ENCODE measurements at places on chromosomes 3 and 15.

- no peak for DNase-seq
Observed at GRCh38 chr3:123061856-123062255, 5.0 kb upstream of the PDIA5 start.

DNA sequence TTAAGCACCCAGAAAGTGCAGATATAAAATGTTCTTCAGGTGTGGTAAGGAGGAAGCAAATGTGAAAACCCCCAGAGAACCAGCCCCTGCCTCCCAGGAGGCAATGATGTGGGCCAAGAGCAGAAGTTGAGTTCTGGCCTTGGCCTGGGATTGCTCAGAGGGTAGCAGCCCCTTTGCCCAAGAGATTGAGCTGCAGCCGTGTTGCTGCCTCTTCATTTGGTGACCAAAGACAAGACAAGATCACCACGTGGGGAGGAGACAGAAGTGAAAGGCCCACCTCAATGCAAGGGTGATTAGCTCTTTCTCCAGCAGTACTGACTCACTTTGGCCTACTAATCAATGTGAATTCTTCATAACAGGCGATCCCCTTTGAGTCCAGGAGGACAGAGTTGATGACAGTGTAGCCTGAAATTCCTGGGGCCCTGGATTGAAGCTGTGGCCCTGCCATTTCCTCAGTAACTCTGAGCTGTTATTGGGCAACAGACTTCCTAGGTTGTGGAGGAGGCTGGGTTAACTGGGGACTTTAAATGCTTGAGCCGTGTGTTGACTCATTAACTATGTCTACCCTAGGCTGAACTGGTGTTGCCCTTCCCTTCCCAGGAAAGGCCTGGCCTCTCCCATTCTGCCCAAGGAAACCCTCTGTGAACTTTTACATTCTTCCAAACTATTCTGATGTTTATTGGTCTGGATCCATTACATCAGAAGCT is 86.5 kb downstream of the ST6GAL1 start:
- DNase-seq: peak; percentile 53

DNA sequence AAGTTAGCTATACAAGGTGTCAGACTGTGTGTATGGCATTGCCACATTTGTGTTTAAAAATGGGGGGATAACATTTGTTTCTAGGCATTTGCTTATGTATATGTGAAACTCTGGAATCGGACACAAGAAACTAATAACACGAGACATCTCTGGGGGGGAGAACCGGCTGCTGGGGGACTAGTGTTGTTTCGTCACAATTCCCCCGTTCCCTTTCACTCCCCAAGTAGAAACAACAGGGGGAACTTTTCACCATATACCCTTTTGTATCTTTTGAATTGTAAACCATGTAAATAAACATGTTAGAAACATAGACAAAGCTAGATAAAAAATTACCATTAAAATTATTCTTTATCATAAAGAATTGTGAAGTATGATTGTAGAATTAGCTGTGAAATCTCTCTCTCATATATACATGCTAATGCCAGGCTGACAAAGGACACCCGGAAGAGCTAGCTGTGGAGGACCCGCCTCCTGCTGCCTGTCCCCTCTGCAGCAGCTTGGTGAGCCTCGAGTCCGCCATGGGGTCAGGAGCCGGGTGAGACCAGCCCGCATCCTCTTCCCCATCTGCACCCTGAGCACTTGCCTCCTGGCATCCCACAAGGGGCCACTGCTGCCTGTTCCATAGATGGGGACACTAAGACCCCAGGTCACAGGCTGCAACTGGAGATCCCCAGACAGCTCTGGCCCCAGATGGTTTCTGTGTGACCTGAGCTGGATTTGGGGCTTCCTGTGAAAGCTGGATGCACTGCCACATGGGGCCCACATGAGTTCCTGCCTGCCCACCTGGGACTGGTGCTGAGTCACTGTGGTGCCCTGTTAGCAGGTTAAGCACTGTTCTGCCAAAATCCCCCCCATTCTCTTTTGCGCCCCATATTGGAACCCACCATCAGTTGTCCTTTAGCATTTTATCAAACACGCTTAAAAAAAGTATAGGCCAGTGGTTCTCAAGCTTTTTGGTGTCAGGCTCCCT is 91.6 kb downstream of the IQSEC1 start:
- no peak for DNase-seq

- DNase-seq: no peak
Observed at GRCh38 chr3:128432301-128432970, 34.3 kb downstream of the DNAJB8 start.

DNA sequence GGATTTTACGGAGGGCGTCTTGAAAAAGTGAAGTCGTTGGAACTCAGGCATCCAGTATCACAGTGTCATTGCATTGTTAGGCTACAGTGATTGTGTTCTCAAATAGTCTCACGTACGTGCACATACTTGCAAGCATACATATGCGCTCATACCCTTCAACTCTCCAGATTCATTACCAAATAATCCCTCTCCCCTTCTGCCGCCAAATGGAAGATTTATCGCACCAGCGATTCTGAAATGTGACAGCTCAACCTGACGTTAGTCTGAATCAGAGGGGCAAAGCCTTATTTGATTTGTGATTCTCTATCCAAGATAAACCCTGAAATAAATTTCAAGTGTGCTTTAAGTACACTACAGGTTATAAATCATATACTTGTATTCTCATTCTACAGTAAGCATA is 119.4 kb downstream of the GADL1 start:
- DNase-seq: no peak

- DNase-seq: no peak
Observed at GRCh38 chr3:159766563-159767185, 222.0 kb upstream of the IL12A start.

DNA sequence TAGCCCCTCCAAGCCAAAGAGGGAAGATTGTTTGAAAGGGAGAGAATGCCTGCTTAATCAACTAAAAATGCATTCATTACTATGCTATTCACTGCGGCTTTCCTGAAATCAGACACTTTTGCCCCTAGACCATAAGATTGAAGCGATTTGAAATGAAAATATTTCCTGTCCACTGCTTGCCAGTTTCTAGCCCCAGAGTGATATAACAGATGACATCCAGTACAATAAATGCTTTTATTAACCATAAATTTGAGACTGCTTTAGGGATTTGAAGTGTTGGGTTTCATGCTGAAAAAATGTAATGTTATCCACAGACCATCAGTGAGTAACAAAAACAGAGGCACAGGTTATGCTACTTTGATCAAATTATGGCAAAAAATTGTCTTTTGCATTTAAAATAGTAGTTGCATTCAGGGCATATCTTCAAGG is 14.1 kb downstream of the IL17RD start:
- DNase-seq: no peak

All from GM10248 (cell line).